PC-9 (cell line): ENCODE measurements at places on chromosomes 4 and X.

DNA sequence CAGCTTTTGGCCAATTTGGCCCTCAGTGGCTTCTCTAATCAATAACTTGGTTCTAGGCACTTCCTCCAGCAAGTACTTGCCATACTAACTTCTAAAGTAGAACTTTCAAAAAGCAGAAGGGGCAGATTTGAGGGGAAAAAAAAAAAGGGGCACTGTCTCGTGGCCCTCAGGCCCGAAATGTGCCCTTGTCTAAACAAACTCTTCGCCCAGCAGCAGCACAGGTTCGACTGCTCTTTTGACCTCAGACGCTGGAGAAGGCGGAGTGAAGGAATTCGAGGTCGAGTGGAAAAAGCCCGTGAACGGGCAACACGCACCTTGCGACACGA, 775 bp downstream of the GRPEL1 start:
- H3K4me3 ChIP-seq, result peak overlapping the region; percentile 90
- peaks cover 8% of the 10 kb centered on the region; the same call in 1 of the 2 replicates for H3K36me3 ChIP-seq
- DNase-seq, result no peak
- peak overlapping the region; percentile 63 for H3K27ac ChIP-seq

GRCh38 chr4:8395504-8396296, 44.8 kb downstream of the ACOX3 start:
- no peaks in the 10 kb centered on the region for H3K27me3 ChIP-seq
- no peak for DNase-seq
- H3K27ac ChIP-seq, result no peak overlapping the region
- H3K4me3 ChIP-seq, result no peak overlapping the region

- no peak for DNase-seq
- H3K36me3 ChIP-seq, result peaks cover 35% of the 10 kb centered on the region
- no peaks in the 10 kb centered on the region for H3K27me3 ChIP-seq
These were observed 693 bp downstream of the OCIAD1 start for GRCh38 chr4:48831532-48832030.

- H3K4me3 ChIP-seq, result no peak overlapping the region
- no peaks in the 10 kb centered on the region for H3K27me3 ChIP-seq
- no peaks in the 10 kb centered on the region for H3K36me3 ChIP-seq
- no peak overlapping the region for H3K27ac ChIP-seq
- DNase-seq, result peak; percentile 77
These were observed 334.6 kb upstream of the CPEB2 start for GRCh38 chr4:14667624-14668151.

- H3K27me3 ChIP-seq, result no peaks in the 10 kb centered on the region
- no peak for DNase-seq
- H3K4me1 ChIP-seq, result 0 out of 2 replicates have a peak, but pooled peaks cover 5% of the 10 kb centered on the region
These were observed 19.0 kb upstream of the MAML3 start for GRCh38 chr4:140172960-140173359.

DNA sequence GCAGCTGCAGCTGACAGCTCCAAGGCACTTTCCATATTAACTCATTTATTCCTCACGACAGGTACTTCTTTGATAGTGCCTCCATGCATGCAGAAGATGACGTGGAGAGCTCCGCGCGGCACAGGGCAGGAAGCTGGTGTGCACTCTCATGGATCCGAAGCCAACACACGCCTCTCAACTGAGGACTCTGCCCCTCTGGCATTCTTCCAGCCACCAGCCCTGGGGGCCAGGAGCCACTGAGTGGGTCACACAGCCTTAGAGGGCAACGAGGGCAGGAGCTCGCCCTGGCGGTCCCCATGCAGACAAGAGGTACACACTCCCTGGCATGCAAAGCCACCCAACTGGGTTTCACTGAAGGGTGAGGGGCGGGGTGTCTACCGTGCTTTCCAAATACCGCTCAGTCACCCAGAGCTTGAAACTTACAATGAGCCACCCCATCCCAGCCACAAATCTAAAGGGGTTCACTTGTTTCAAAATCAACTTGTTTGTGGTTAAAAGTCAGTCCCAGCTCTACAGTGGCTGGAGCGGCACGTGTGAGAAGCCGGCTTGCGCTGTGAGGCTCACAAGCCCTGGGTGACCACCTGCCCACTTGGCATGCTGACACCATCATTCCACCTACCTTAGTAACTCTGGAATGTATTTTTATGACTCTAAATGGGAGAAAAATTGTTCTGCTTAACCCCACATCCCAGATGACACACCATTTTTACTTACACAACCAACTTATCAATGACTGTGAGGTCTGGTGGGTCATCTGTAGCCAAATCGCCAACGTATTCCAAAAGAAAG, 16.2 kb downstream of the NOP14 start:
- no peak overlapping the region for H3K4me3 ChIP-seq
- H3K4me1 ChIP-seq, result no peaks in the 10 kb centered on the region
- H3K27me3 ChIP-seq, result no peaks in the 10 kb centered on the region
- no peak for DNase-seq
- no peak overlapping the region for H3K27ac ChIP-seq

DNA sequence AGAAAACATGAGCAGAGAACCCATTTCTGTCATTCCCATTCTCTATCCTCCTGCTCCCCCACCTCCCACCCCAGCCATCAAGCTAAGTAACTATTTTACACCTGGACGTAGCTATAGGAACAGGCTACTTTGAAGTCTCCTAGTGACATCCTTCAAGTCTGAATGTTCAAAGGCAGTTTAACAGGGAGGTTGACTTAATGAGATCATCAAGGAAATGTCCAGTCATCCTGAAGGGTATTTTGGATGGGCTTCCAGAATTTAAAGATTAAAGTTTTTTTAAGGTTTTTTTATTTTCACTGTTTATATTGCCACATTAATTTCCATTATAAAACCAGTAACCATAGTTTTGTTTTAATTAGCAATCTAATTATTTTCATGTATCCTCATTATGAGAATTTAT, 41.1 kb downstream of the HPF1 start:
- no peak overlapping the region for H3K4me3 ChIP-seq
- H3K4me1 ChIP-seq, result no peaks in the 10 kb centered on the region
- no peaks in the 10 kb centered on the region for H3K36me3 ChIP-seq
- no peaks in the 10 kb centered on the region for H3K27me3 ChIP-seq

GRCh38 chr4:123288309-123289025, 108.1 kb upstream of the SPRY1 start:
- H3K36me3 ChIP-seq, result no peaks in the 10 kb centered on the region
- no peak overlapping the region for H3K27ac ChIP-seq
- no peak overlapping the region for H3K4me3 ChIP-seq
- DNase-seq, result no peak
- H3K27me3 ChIP-seq, result no peaks in the 10 kb centered on the region

- no peaks in the 10 kb centered on the region for H3K36me3 ChIP-seq
- H3K4me1 ChIP-seq, result peaks cover 40% of the 10 kb centered on the region
- H3K27ac ChIP-seq, result peak overlapping the region; percentile 58
- H3K27me3 ChIP-seq, result no peaks in the 10 kb centered on the region
- DNase-seq, result peak; percentile 71
These were observed 316.2 kb downstream of the GPAT3 start for GRCh38 chr4:83852085-83852451.

GRCh38 chrX:75131973-75132627, 24.0 kb downstream of the ABCB7 start:
- no peak overlapping the region for H3K4me3 ChIP-seq
- H3K36me3 ChIP-seq, result no peaks in the 10 kb centered on the region
- DNase-seq, result no peak
- no peak overlapping the region for H3K27ac ChIP-seq
- H3K4me1 ChIP-seq, result no peaks in the 10 kb centered on the region
- H3K27me3 ChIP-seq, result no peaks in the 10 kb centered on the region

DNA sequence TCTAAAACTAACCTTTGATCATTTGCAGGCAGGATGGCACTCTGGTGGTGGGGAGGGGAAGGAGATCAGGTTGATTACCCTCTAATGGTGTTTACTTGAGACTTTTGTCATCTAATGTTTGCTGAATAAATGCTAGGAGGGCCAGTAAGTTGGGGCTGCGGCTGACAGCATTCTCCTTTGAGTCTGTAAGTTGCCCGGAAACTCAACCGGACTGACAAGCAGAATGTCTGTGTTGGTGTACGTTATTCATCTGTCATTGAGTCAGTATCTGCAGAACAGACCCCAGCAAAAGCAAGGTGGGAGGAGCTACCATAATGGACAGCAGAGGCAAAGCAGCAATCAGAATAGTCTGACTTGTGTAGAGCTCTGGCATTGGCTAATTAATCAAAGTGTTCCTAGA, 1210.6 kb upstream of the PABPC4L start:
- H3K4me1 ChIP-seq, result no peaks in the 10 kb centered on the region
- no peak for DNase-seq
- H3K4me3 ChIP-seq, result no peak overlapping the region
- no peaks in the 10 kb centered on the region for H3K27me3 ChIP-seq
- no peaks in the 10 kb centered on the region for H3K36me3 ChIP-seq

- no peaks in the 10 kb centered on the region for H3K4me1 ChIP-seq
- H3K36me3 ChIP-seq, result no peaks in the 10 kb centered on the region
- DNase-seq, result no peak
These were observed 9.9 kb upstream of the CCDC110 start for GRCh38 chr4:185481401-185481800.

- no peak for DNase-seq
- H3K4me1 ChIP-seq, result no peaks in the 10 kb centered on the region
- H3K4me3 ChIP-seq, result no peak overlapping the region
- no peaks in the 10 kb centered on the region for H3K36me3 ChIP-seq
These were observed 39.4 kb downstream of the LDB2 start for GRCh38 chr4:16859031-16859430.

- H3K27ac ChIP-seq, result no peak overlapping the region
- H3K4me3 ChIP-seq, result no peak overlapping the region
- no peaks in the 10 kb centered on the region for H3K4me1 ChIP-seq
- DNase-seq, result no peak
- 0 out of 2 replicates have a peak, but pooled peaks cover 5% of the 10 kb centered on the region for H3K36me3 ChIP-seq
These were observed 48.3 kb downstream of the SEL1L3 start for GRCh38 chr4:25814301-25815136.

DNA sequence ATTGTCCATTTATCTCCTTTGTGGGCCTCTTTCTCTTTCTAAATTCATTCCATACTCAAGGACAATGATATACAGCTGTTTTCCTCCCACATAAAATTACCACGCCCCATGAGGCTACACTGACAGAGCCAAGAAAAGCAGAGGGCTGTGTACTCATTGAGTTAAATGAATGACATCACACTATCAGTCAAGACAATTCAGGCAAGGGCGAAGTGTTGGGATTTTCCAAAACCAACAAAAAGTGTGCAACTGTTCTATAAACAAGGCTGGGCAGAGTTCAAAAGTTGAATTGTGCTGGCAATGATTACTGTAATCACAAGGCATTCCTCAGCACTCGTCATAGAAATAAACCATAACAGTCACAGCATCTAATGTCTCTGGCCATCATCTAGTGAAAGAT, 799.6 kb upstream of the DIAPH2 start:
- H3K27ac ChIP-seq, result no peak overlapping the region
- H3K27me3 ChIP-seq, result no peaks in the 10 kb centered on the region
- no peak overlapping the region for H3K4me3 ChIP-seq
- no peaks in the 10 kb centered on the region for H3K36me3 ChIP-seq
- no peaks in the 10 kb centered on the region for H3K4me1 ChIP-seq

DNA sequence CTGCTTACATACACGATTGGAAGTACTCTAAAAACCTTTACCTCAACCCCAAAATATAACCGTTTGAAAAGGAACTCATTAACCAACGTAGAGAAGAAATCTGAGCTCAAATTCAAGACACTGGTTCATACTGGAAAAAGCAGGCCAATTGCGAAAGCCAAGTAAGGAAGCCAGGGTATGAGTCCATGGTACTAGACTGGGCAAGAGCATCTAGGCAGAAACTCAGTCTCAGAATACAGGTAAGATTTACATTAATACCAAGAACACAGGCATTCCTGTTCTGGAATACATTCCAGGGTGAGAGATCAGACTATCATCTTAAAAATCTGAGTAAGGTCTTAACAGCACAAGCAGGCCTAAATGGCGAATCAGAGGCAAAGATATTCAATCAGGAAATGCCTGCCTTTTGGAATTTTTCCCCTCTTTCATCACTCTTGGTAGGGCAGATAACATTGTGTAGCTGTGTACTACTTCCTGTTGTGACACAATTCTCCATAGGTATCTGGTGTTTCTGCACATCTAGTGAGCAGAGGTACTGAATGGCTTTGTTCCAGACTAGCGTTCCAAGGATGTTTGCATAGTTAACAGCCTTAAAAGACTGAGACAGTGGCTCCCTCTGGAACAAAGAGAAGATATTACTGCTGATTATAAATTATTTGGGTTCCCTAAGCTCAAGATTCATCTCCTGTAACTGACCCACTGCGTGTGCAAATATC, 311.3 kb downstream of the PCDH19 start:
- no peaks in the 10 kb centered on the region for H3K4me1 ChIP-seq
- no peaks in the 10 kb centered on the region for H3K27me3 ChIP-seq
- H3K4me3 ChIP-seq, result no peak overlapping the region
- H3K36me3 ChIP-seq, result no peaks in the 10 kb centered on the region
- H3K27ac ChIP-seq, result no peak overlapping the region

- H3K4me1 ChIP-seq, result no peaks in the 10 kb centered on the region
- DNase-seq, result no peak
- no peaks in the 10 kb centered on the region for H3K27me3 ChIP-seq
- no peaks in the 10 kb centered on the region for H3K36me3 ChIP-seq
These were observed 142.6 kb downstream of the DCK start for GRCh38 chr4:71136071-71136470.

DNA sequence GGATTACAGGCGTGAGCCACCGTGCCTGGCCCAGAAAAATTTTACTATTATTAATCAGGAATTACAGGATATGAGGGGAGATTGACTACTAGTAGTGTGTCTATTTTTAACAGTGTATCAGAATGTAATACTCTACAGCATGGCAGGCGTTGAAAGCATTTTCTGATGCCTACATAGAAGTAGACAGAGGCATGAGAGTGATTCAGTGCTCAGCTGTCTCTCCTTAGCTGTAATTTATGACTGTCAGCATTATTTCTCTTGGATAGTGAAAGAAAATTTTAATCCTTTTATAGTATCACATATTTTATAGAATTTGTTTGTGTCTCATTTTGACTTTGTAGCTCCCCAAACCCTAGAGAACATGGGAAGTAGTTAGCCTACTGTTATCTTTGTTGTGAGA, 20.7 kb downstream of the ARHGAP24 start:
- peak overlapping the region; percentile 91 for H3K27ac ChIP-seq
- H3K27me3 ChIP-seq, result no peaks in the 10 kb centered on the region
- no peak for DNase-seq

- no peak overlapping the region for H3K4me3 ChIP-seq
- no peaks in the 10 kb centered on the region for H3K27me3 ChIP-seq
- H3K27ac ChIP-seq, result no peak overlapping the region
- no peaks in the 10 kb centered on the region for H3K36me3 ChIP-seq
- no peaks in the 10 kb centered on the region for H3K4me1 ChIP-seq
These were observed 651.3 kb downstream of the TECRL start for GRCh38 chr4:63757929-63758328.

GRCh38 chr4:141158219-141158618, 24.9 kb upstream of the RNF150 start:
- no peaks in the 10 kb centered on the region for H3K4me1 ChIP-seq
- no peak overlapping the region for H3K4me3 ChIP-seq
- no peak for DNase-seq
- no peaks in the 10 kb centered on the region for H3K36me3 ChIP-seq
- H3K27me3 ChIP-seq, result no peaks in the 10 kb centered on the region

DNA sequence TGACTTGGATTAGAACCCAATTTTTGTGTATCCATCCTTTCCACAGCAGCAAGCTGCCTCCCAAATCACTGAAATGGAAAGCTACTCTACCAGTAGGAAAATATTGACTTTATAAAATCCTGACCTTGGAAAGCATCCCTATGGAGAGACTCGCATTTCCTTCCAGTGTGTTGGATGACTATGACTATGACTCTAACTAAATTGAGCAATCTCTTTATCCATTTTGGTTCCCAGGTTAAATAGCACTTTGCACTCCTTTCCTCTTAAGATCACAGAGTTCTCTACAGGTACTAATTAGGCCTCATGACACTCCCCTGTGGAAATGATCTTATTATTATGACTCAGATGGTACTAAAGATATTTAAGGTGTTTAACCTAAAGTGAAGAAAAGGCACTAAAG, 431.8 kb downstream of the PPARGC1A start:
- H3K4me1 ChIP-seq, result no peaks in the 10 kb centered on the region
- H3K4me3 ChIP-seq, result no peak overlapping the region
- DNase-seq, result no peak
- H3K27ac ChIP-seq, result no peak overlapping the region
- H3K36me3 ChIP-seq, result no peaks in the 10 kb centered on the region
